ENCODE measurements at places on chromosomes 7 and 10.

DNA sequence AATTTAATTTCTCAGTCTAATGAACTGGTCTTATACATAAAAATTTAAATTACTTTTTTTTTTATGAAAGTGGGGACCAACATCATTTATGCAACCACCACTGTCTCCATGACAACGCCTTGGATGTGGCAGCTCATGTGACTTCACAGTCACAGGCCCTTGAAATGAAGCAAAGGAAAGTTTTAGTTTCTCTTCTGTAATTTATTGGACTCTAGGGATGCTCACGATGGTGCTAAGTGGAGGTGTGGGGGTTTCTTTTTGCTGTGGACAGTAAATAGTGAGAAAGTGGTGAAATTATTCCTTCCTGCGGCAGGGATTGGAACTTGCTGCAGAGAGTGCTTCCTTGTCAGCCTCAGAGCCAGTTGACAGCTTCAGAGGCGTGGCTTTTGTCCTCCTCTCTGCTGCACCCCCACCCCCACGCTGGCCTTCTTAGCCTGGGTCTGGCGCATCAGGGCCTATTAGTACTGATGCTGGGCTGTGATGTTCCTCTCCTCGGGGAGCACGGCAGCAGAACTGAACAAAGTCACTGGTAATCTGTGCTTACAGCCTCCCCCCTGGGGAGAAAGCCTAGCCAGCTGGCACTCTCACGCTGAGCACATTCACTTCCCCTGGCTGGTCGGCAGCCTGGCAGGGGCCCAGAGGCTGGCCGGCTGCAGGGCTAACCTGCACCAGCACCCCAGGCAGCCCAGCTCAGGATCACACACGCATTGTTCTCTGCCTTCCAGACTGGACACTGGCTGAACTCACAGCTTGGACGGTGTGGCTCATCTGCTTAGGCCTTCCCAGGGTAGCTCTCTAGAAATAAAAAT lies 517.5 kb upstream of the GALNT17 start:
- DNase-seq: no peak

GRCh38 chr10:124935946-124936345 lies 6.0 kb upstream of the ZRANB1 start:
- DNase-seq: peak; percentile 17

GRCh38 chr10:64097391-64098122 lies 576.4 kb downstream of the REEP3 start:
- DNase-seq: no peak

DNA sequence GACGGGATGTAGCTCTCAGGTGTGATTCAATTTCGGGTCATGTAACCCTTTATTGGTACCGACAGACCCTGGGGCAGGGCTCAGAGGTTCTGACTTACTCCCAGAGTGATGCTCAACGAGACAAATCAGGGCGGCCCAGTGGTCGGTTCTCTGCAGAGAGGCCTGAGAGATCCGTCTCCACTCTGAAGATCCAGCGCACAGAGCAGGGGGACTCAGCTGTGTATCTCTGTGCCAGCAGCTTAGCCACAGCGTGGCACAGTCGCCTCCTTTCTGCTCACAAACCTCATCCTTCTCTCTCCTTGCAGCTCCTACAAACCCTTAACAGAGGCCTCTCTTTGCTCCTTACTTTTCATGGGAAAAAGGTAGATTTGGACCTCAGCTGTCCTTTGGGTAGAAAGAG lies 197.5 kb upstream of the PRSS58 start:
- DNase-seq: no peak

GRCh38 chr10:63865210-63865609 lies 344.0 kb downstream of the REEP3 start:
- DNase-seq: no peak

GRCh38 chr10:69468751-69469089 lies 17.5 kb downstream of the TSPAN15 start:
- DNase-seq: no peak

GRCh38 chr7:90005836-90006235 lies 148.4 kb upstream of the STEAP1 start:
- no peak for DNase-seq

DNA sequence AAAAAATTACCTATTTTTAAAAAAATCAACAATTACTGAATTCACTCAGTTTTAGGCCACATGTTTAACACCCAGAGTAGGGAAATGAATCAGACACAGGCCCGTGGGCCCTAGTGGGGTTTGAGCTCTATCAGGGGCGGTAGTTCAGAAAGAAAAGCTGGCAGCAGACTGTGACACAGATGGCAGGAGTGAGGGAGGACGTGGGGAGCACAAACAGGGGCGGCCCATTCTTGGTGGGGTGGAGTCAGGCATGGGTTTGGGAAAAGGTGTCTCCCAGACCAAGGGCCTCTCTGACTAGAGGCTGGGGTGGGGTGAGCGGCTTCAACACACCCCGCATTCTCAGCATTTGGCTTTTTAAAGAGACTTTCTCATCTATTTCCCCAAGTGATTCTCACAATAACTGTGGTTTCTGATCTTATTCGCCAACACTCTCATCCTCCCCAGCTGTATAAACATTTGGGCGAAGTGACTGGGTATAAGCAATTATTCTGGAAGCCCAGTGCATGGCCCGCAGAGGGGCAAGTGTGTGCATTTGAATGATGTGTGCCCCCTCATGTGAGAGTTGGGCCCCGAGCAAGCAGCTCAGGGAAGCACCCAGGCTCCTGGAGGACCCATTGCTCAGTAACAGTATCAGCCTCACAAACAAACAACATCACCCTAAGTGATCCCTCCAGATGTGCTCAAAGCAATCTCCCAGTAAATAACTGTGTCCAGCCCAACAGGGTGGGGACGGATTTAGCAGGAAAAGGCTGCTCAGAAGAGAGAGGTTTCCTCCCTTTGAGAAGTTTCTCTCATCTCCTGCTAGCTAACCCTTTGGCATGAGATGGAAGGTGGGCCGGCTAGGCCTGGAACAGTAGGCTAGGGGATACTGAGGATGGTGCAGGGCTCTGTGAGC lies 437.6 kb upstream of the ZMIZ1 start:
- peak; percentile 6 for DNase-seq

DNA sequence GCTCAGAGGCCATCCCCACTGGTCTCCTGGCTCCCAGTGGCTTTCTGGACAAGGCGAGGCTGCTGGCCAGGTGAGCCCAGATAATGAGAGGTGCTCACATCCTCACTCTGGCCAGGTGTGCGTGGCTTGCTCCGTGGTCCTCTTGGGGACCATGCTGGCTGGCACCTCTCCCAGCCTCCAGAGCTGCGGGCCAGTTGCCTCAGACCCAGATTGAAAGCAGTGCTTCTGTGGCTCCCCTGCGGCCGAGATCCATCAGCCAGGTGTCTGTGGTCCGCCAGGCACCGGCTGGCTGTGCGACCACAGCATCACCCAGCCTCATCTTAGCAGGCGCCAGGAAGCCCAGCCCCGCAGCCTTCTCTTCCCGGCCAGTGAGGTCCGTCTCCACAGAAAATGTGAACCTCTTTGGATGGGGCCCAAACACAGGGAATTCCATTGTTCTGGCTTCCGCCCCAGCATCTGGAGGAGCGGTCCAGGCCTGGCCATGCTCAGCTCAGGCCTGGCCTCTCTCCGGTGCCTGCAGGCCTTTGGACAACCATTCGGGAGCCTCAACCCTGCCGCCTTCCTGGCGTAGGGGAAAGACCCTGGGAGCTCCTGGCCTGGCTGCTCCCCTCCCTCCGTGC lies 5.2 kb upstream of the TTYH3 start:
- no peak for DNase-seq

DNA sequence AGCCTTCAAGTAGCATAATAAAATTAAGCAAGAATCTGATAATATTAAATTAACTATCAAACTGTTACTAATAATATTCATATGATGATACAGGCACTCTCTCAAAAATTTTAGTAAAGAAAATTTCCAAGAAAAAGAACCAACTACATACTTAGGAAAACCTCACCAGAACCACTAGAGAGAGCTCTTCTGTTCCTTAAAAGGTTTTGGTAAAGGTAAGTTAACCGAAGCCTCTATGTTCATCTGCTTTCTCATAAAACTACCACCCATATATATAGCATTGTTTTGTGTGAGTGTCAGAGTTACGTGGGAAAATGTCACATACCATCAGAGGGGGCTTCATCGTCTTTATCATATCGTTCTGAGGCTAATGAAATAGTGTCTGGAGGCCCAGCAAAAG lies 20.7 kb downstream of the SKAP2 start:
- no peak for DNase-seq

DNA sequence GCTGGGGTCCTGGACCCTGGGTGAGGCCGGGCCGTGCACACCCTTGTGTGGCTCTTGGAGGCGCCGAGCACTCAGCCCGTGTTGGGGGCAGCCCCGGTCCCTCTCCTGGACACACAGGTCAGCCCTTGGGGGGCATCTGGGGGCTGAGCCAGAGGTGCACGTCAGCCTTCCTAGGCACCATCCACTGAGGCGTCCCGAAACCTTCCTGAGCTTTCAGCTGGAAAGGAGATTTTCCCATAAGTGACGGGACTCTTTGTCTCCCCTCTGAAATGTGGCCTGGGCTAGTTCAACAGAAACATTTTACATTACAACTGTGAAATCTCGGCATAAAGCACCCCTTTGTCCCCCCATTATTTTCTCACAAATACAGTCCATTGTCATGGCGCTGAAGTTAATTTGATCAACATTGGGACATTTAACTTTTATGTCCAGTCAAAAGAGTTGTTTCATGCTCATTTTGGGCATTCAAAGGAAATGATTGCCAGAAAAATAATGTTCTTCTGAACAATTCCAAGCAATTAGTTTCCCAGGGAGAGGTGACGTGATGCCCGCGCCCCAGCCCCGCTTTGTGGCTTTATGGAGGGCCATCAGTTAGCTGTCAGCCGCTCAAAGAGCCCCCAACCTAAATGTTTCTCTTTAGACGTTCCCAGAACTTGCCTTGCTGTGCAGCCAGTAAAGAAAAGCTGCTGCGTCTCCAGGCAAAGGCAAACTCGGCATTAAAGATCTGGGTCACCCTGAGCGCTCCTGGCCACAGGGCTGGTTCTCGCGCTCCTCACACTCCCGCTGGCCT lies 70.8 kb downstream of the NKX6-2 start:
- DNase-seq: no peak

DNA sequence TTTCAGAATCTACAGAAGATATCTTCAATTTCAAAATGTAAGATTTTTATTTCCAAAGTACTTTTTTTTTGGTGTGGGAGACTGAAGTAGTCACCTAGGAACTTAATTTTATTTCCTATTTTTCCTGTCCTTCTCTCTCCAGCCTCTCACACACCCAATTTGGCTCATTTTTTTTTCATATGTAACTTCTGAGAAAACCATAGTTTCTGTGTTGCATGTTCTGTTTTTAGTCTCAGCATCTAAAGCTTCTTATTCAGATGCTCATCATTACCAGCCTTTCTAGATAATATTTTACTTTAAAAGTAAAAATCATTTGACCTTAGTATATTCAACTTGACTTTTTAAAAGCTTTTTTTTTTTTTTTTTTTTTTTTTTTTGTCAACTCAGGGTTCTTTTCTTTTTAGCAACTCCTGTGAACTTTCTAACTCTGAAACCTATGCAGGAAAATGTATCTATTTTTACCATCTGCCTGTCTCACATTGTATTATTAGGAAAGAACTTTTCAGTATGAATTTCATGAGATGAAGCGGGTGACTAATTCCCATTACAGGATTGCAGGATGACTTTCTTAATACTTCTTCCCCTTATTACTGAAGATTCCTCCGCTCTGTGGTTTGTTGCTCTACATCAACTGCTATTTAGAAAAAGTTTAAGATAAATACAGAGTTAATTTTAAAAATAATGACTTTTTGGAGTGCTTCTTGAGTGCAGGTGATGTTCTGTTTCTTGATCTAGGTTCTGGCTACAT lies 73.6 kb upstream of the LSM8 start:
- DNase-seq: no peak

GRCh38 chr7:130273081-130273932 lies 6.6 kb downstream of the CPA2 start:
- no peak for DNase-seq

DNA sequence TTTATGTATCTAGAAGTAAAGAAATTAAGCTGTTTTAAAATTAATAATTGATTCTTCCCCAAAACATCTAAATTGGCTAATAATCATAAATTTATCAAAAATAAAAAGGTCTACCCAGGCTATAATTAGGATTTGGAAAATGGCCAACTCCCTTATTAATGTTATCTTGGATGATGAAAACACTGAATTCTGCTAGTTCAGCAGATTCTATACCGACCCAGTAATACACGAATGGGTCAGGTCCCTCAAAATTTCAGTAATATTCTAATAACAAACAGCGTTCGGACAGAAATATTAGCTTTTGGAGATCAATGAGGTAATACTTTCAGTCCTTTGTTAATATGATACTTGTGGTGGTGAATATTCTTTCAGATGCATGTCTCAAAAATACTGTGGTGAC lies 360.7 kb upstream of the MGMT start:
- no peak for DNase-seq

GRCh38 chr10:122232769-122233168 lies 38.3 kb upstream of the BTBD16 start:
- no peak for DNase-seq

- DNase-seq: no peak
Observed at GRCh38 chr10:88114368-88114767, 250.9 kb downstream of the PTEN start.

DNA sequence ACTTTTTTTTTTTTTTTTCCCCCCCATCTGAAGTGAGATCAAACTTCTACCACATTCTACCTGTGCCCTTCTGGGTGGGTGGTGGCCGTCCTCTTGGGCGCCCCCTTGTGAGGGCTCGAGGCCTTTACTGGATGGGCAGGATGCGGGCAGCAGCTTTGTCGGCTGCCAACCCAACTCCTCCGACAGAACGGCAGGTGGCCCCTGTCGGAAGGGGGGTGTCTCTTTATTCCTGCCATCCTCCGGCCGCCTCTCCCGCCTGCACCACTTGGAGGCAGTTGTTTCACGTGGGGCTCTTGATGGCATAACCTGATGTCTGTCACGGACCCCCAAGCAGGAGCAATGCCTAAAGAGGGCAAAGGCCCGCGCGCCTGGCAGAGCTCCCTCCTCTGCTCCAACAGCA lies 31.0 kb downstream of the AMZ1 start:
- DNase-seq: peak; percentile 65

DNA sequence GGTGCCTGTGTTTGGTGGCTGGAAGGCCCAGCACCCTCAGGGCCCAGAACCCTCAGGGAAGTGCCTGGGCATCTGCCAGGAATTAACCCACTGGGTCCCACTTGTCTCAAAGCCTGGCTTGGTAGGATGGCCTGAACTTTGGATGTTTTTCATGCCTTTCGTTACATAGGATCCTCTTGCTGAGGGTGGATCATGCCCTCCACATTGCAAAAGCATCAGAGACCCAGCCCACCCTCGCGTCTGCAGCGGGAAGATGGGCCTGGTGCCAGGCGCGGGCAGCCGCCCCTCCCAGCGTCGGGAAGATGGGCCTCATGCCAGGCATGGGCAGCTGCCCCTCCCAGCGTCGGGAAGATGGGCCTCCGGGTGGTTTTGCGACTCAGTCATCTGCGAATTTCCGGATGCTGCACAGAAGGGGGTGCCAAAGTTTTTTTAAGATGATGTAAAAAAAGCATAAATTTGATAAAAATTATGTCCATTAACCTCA lies 51.9 kb upstream of the PRKAR1B start:
- no peak for DNase-seq

DNA sequence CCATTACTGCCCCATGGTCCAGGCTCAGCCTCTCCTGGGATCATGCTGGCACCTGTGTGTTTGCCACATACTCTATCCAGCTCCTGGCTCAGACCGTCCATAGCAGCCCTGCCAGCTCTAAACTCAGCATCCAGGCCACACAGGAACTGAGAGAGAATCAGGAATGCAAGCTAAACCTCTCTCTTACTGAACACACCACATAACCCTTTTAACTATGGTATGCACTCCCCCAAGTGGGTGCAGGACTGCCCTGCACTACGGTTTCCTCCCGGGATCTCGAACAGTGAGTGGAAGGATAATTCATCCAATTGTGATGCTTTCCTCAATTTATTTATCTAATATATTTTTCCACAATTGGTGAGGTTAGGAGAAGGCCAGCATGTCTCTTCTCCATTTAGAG lies 17.1 kb upstream of the ZNF800 start:
- DNase-seq: no peak

Data from stimulated activated CD8-positive, alpha-beta memory T cell treated with anti-CD3 and anti-CD28 coated beads, Interleukin-2, amount 100 ng/mL, for 48 hours (primary cell).